Stimulated activated CD4-positive, alpha-beta T cell treated with anti-CD3 and anti-CD28 coated beads, Interleukin-12 subunit alpha, Interleukin-12 subunit beta, amount 100 ng/mL, for 24 hours (primary cell): ENCODE measurements at places on chromosomes 1 and 21.

- no peak for DNase-seq
Observed at GRCh38 chr1:189675712-189676244, 801.9 kb downstream of the BRINP3 start.

GRCh38 chr21:45332415-45332814 is 44.7 kb upstream of the POFUT2 start:
- no peak for DNase-seq

DNA sequence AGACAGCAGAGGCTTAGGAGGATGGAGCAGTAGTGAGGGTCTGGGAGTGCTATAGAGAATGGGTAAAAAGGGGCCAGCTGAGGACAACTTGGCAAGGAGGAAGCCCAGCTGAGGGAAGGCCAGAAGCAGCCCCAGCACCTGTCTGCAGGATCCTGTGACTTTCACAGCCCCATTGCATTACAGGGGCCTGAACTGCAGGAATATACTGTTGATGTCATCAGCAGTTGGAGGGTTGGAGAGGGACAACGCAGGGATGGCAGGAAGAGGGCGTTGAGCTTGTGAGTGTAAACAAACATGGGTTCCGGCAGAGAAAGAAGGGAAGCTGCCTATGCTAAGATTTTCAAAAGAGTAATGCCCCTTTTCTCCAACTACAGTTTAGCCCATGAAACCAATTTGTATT is 628.5 kb downstream of the SMYD3 start:
- no peak for DNase-seq

DNA sequence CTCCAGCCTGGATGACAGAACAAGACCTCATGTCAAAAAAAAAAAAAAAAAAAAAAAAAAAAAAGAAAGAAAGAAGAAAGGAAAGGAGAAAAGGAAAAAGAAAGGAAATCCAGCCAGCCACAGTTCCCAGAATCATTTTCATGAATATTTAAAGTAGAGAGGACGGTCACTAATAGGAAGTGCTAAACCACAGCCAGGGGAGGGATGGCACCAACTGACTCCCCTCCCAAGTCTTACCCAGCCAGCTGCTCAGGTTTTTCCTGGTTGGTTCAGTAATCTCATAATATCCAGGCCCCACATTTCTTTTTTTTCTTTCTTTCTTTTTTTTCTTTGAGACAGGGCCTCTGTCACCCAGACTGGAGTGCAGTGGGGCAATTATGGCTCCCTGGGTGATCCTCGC is 63.9 kb upstream of the AK4 start:
- DNase-seq: no peak

GRCh38 chr21:45014747-45015468 is 59.5 kb upstream of the ADARB1 start:
- DNase-seq: no peak

- DNase-seq: no peak
Observed at GRCh38 chr1:66705110-66705509, 47.1 kb upstream of the DYNLT5 start.

GRCh38 chr1:24743404-24744211 is 1.6 kb upstream of the CLIC4 start:
- DNase-seq: no peak

DNA sequence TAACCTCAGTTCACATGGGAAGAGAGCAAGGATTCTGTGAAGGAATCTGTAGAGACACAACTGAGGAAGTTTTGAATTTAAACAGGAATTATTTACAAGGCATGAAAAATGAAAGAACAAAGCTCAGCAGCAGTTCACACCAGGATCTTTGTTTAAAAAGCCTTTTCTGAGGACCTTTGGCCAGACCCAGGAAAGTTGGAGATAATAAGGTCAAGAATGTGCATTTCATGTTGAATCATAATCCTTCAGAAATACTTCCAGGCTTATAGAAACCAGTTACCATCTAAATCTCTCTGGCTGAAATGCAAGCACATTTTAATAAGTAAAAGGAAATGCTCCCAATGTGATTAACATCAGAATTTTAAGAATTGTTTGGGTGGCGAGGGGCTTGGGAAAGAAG is 2.7 kb downstream of the CLIC6 start:
- no peak for DNase-seq

- no peak for DNase-seq
Observed at GRCh38 chr1:211737115-211738035, 62.0 kb upstream of the NEK2 start.

DNA sequence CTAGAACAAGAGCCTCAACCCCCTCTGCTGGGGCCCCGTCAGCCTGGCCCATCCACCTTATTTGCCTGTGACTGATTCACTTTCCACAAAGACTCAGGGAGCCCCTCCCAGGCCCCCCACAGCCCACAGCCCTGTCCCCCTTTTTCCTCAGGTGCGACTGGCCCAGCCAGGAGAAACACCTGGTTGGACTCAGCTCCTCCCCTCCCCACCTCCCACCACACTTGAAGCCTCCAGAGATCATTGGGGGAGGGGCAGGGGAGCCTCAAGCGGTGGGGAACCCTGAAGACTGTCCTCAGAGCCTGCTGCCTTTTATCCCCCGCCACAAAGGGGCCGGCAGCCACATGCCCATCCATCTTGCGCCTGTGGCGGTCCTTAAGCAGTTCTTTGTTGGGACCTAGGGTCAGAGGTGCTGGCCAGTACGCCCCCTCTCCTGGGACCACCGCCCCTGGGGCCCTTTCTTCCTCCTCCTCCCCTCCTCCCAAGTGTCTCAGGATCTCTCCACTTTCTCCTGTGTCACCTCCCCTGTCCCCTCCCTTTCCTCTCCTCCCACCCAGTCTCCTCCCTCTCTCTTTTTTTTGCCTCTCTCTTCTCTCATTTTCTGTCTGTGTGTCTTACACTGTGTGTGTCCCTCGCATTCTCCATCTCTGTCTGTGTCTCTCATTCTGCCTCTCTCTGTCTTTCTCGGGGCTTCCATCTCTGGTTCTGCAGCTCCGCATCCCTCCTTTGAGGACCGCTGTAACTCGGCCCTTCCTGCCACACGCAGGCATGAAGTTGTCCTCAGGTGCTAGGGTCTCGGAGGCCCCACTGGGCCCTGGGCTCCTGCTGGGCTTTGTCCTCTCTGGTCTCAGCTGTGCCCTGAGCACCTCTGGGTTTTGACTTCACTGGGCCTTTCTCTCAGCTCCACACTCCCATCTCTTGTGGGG is 12.2 kb downstream of the CRABP2 start:
- no peak for DNase-seq

GRCh38 chr1:110060034-110060661 is 10.3 kb downstream of the ALX3 start:
- peak; percentile 53 for DNase-seq
